Activated CD8-positive, alpha-beta memory T cell treated with anti-CD3 and anti-CD28 coated beads, Interleukin-2, amount 10 ng/mL, durations not matched to agents 7 days and 5 days (primary cell): ENCODE measurements at places on chromosomes 13 and 19.

GRCh38 chr19:19074196-19074882, 10.5 kb downstream of the SLC25A42 start:
- DNase-seq, result no peak
- peaks cover 3% of the 10 kb centered on the region for H3K4me1 ChIP-seq
- peaks cover 7% of the 10 kb centered on the region for H3K36me3 ChIP-seq
- no peaks in the 10 kb centered on the region for H3K27me3 ChIP-seq
- H3K4me3 ChIP-seq, result no peak overlapping the region
- H3K27ac ChIP-seq, result no peak overlapping the region

GRCh38 chr19:35442091-35442490, 6.0 kb upstream of the FFAR2 start:
- peaks cover 25% of the 10 kb centered on the region for H3K4me1 ChIP-seq
- no peaks in the 10 kb centered on the region for H3K36me3 ChIP-seq
- DNase-seq, result no peak

- no peak overlapping the region for H3K4me3 ChIP-seq
- no peak for DNase-seq
- H3K27me3 ChIP-seq, result peaks cover 3% of the 10 kb centered on the region
- no peak overlapping the region for H3K27ac ChIP-seq
These were observed 172.3 kb upstream of the TSC22D1 start for GRCh38 chr13:44748439-44748838.

GRCh38 chr19:38684078-38684861, 36.8 kb downstream of the ACTN4 start:
- peaks cover 94% of the 10 kb centered on the region for H3K4me1 ChIP-seq
- H3K27ac ChIP-seq, result peak overlapping the region; percentile 92
- DNase-seq, result peak; percentile 83
- H3K27me3 ChIP-seq, result no peaks in the 10 kb centered on the region
- peaks cover 30% of the 10 kb centered on the region for H3K36me3 ChIP-seq
- no peak overlapping the region for H3K4me3 ChIP-seq
